ENCODE measurements at places on chromosomes 6 and 20. TPM values are rescaled to one million over a fixed set of nuclear protein-coding genes. Genes with fewer than 3 reads are reported as not detected.

Gene MAS1
- not detected for total RNA-seq

Gene OXT
- 4.5 TPM for total RNA-seq

Gene THEMIS
- total RNA-seq: 0.96 TPM

Gene SYCP2L
- 1.8 TPM for total RNA-seq

Gene RAET1L
- not detected for total RNA-seq

Gene C6orf141
- total RNA-seq: 25.9 TPM

Gene IL20RA
- total RNA-seq: 1.6 TPM

Gene SHLD1
- total RNA-seq: 7.3 TPM

Gene SLC22A7
- not detected for total RNA-seq

Gene NOX3
- not detected for total RNA-seq

Gene CYP39A1
- total RNA-seq: 1.6 TPM

Gene OVOL2
- 34.1 TPM for total RNA-seq

Gene CENPQ
- 6.4 TPM for total RNA-seq

Gene MYLK2
- not detected for total RNA-seq

Gene TMEM14B
- 65.7 TPM for total RNA-seq

Gene FUCA2
- 21.3 TPM for total RNA-seq

Gene PRDM13
- total RNA-seq: not detected

Gene RAMACL
- 2.6 TPM for total RNA-seq

Gene SMLR1
- total RNA-seq: not detected

Gene FOXF2
- 1.6 TPM for total RNA-seq

Gene RARS2
- 33.1 TPM for total RNA-seq

Gene DDX43
- 5.0 TPM for total RNA-seq

Gene ARFGEF3
- 22.0 TPM for total RNA-seq

Gene CPXM1
- 28.5 TPM for total RNA-seq

Gene DLK2
- total RNA-seq: 8.9 TPM

Gene SERINC3
- total RNA-seq: 254 TPM

Gene ULBP3
- 0.64 TPM for total RNA-seq

Gene PACSIN1
- not detected for total RNA-seq

Gene ECT2L
- total RNA-seq: 0.15 TPM

Gene PHACTR2
- total RNA-seq: 52.4 TPM

Gene MUCL3
- not detected for total RNA-seq

Gene TNNC2
- total RNA-seq: 2.0 TPM

Gene ADAM33
- total RNA-seq: 37.4 TPM

Gene TCF21
- 1.0 TPM for total RNA-seq

Gene MAPK13
- total RNA-seq: 45.2 TPM

Gene CLIC5
- 5.4 TPM for total RNA-seq

Gene SPATS1
- not detected for total RNA-seq

Gene C20orf96
- 6.1 TPM for total RNA-seq

Gene BMP6
- total RNA-seq: 11.1 TPM

Gene CCDC28A
- total RNA-seq: 21.1 TPM

Gene EMILIN3
- total RNA-seq: 7.5 TPM

Gene TREM2
- total RNA-seq: 7.7 TPM

Gene LY6G6C
- total RNA-seq: not detected

Gene TMEM14A
- 16.5 TPM for total RNA-seq

Gene TMC2
- total RNA-seq: 0.33 TPM

Gene GFRAL
- not detected for total RNA-seq

Gene PABPC1L
- total RNA-seq: 28.8 TPM

Gene DNMT3B
- 2.0 TPM for total RNA-seq

Gene KHDC1L
- total RNA-seq: not detected

Gene PRICKLE4
- 3.3 TPM for total RNA-seq

Gene IMPG1
- total RNA-seq: not detected

Gene RNF182
- 1.5 TPM for total RNA-seq

Gene PAX1
- total RNA-seq: not detected

Gene MCHR2
- not detected for total RNA-seq

Gene CD93
- total RNA-seq: 64.9 TPM

Gene SMIM28
- not detected for total RNA-seq

Gene ENPP3
- total RNA-seq: 0.98 TPM

Data from breast epithelium (tissue), 4 donors.